ENCODE measurements at places on chromosomes 16 and 17. TPM values are rescaled to one million over a fixed set of nuclear protein-coding genes. Genes with fewer than 3 reads are reported as not detected.

The SSTR5 gene
- not detected for polyA plus RNA-seq

The AOC2 gene
- 1.0 TPM for polyA plus RNA-seq

The SPATA22 gene
- 0.32 TPM for polyA plus RNA-seq

The PLD6 gene
- polyA plus RNA-seq, result 5.0 TPM

The FAM171A2 gene
- polyA plus RNA-seq, result 166 TPM

The CFAP97D1 gene
- not detected for polyA plus RNA-seq

The PALB2 gene
- polyA plus RNA-seq, result 9.7 TPM

The SLC2A4 gene
- 42.0 TPM for polyA plus RNA-seq

The ABCC12 gene
- polyA plus RNA-seq, result 0.10 TPM

The MRPL28 gene
- polyA plus RNA-seq, result 47.8 TPM

The SLC52A1 gene
- polyA plus RNA-seq, result not detected

The HOXB8 gene
- polyA plus RNA-seq, result 0.49 TPM

The ADAMTS18 gene
- polyA plus RNA-seq, result 3.7 TPM

The FZD2 gene
- 13.9 TPM for polyA plus RNA-seq

The TM4SF5 gene
- polyA plus RNA-seq, result not detected

The ABCA9 gene
- polyA plus RNA-seq, result 17.8 TPM

The GSG1L2 gene
- not detected for polyA plus RNA-seq

The NPIPA2 gene
- not detected for polyA plus RNA-seq

The PPY gene
- polyA plus RNA-seq, result not detected

The ADGRG1 gene
- polyA plus RNA-seq, result 7.4 TPM

The NDRG4 gene
- 13.4 TPM for polyA plus RNA-seq

The KRT39 gene
- 2.9 TPM for polyA plus RNA-seq

The MARVELD3 gene
- 0.15 TPM for polyA plus RNA-seq

The CDH11 gene
- polyA plus RNA-seq, result 41.9 TPM

The TNRC6C gene
- polyA plus RNA-seq, result 10.4 TPM

The FOXN1 gene
- polyA plus RNA-seq, result 0.12 TPM

The SDK2 gene
- polyA plus RNA-seq, result 44.0 TPM

The CTRB1 gene
- 0.15 TPM for polyA plus RNA-seq

The BCO1 gene
- polyA plus RNA-seq, result not detected

The C17orf67 gene
- polyA plus RNA-seq, result 2.3 TPM

The PSMD11 gene
- 56.7 TPM for polyA plus RNA-seq

The CLN3 gene
- 17.4 TPM for polyA plus RNA-seq

The ASB16 gene
- 26.9 TPM for polyA plus RNA-seq

The KRT36 gene
- polyA plus RNA-seq, result not detected

The DNAI2 gene
- polyA plus RNA-seq, result not detected

The PLEKHG4 gene
- polyA plus RNA-seq, result 10.0 TPM

The NOL3 gene
- polyA plus RNA-seq, result 44.3 TPM

The TMEM235 gene
- polyA plus RNA-seq, result not detected

The GRB7 gene
- 0.72 TPM for polyA plus RNA-seq

The VASN gene
- 12.6 TPM for polyA plus RNA-seq

The C16orf92 gene
- not detected for polyA plus RNA-seq

The MYH11 gene
- polyA plus RNA-seq, result 11.2 TPM

The MYH8 gene
- polyA plus RNA-seq, result 3,387 TPM

The USP31 gene
- 6.4 TPM for polyA plus RNA-seq

The ADORA2B gene
- polyA plus RNA-seq, result 6.2 TPM

The TBC1D3K gene
- not detected for polyA plus RNA-seq

The EXOC3L1 gene
- polyA plus RNA-seq, result 15.3 TPM

The HP gene
- 1.2 TPM for polyA plus RNA-seq

The KRT33B gene
- polyA plus RNA-seq, result not detected

All from hindlimb muscle (tissue), 1 donor.